Right cardiac atrium (tissue), 5 donors: ENCODE measurements at places on chromosomes 3 and 15. TPM values are rescaled to one million over a fixed set of nuclear protein-coding genes. Genes with fewer than 3 reads are reported as not detected.

GRCh38 chr15:26738996-26739395 lies 33.9 kb downstream of the GABRB3 start:
- DNase-seq = no peak

DNA sequence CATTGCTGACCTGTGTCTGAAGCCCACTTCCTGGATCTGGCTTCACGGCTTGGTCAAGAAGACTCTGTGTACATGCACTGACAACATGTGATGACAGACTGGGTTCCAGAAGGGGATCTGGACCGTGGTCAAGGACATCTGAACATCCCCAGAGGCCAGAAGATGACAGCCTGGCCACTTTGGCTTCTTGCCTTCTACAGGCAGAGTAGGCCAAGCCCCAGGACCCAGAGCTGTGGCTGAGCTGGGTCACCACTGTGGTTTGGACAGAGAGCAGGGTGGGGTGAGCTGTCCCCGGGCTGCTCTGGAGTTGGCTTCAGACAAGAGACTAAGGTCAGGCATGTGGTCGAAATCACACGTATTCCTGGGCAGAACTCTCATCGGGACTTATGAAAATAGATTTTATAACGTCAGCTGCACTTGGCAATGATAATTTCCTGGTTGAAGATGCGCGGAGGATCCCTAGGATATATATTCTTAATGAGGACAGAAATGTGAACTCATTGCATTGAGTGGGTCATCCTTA lies 114.1 kb upstream of the FRMD4B start:
- peak; percentile 83 for DNase-seq

DNA sequence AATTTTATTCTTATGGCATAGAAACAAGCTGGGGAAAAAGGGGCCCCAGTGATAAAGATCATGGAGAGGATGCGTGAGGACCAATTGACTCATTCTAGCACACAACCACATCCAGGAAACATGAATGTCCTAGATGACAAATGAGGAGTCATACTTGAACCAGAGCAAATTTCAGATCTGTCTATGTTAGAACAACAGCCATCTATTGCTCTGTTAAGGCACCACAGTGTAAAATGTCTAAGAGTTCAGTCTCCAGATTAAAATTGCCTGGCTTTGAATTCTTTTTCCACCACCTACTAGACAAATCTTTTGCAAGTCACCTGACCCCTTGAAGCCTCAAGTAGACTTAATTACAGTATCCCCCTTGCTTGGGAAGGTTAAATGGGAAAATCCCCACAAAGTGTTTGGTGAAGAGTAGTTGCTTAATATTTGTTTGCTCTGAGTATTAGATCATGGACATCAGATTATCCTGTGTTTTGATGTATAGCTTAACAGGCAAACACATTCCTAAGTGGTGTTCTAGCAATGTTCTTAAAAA lies 258.7 kb upstream of the TGFBR2 start:
- no peak for DNase-seq

GRCh38 chr15:59329570-59330350 lies 42.9 kb downstream of the MYO1E start:
- DNase-seq = peak; percentile 21

- no peak for DNase-seq
Measured at GRCh38 chr3:45078910-45079522, 52.9 kb downstream of the CLEC3B start.

DNA sequence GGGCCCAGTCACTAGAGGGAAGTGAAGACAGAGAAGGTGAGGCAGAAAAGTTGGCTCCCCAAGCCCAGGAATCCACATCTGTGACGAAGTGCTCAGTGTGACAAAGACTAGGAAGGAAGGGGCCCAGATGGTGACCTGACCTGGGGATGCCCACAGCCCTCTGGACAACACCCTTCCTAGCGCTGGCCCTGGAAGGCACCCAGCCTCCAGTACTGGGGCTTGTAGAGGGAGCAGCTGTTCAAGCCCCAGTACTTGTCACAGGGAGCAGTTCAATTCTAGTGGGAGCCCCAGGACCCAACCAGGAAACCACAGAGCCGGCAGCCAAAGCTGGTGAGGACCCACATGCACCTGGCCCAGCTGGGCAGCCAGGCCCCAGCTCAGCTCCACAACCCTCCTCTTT lies 190.8 kb downstream of the XXYLT1 start:
- DNase-seq = no peak

POLQ gene
- polyA plus RNA-seq = 0.16 TPM
